ENCODE measurements at places on chromosomes 1 and 21.
A peak's percentile ranks its signal among the peaks of the same experiment; 100 is the strongest.

DNA sequence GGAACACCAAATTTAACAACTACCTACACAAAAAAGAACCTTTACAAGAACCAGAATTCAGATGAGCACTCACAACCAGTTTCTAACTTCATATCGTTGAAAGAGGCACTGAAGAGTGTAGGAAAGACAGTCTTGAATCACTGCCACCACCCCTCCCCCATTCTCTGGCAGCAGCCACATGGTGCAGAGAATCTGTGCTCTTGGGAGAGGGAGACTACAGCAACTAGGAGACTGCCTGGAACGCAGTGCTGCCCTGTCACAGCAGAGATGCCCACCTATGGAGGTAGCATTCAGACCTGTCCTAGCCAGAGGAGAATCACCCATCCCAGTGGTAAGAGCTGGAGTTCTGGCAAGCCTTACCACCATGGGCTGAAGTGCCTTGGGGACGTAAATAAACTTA, 7.3 kb downstream of the CCN1 start:
- DNase-seq, result no peak

DNA sequence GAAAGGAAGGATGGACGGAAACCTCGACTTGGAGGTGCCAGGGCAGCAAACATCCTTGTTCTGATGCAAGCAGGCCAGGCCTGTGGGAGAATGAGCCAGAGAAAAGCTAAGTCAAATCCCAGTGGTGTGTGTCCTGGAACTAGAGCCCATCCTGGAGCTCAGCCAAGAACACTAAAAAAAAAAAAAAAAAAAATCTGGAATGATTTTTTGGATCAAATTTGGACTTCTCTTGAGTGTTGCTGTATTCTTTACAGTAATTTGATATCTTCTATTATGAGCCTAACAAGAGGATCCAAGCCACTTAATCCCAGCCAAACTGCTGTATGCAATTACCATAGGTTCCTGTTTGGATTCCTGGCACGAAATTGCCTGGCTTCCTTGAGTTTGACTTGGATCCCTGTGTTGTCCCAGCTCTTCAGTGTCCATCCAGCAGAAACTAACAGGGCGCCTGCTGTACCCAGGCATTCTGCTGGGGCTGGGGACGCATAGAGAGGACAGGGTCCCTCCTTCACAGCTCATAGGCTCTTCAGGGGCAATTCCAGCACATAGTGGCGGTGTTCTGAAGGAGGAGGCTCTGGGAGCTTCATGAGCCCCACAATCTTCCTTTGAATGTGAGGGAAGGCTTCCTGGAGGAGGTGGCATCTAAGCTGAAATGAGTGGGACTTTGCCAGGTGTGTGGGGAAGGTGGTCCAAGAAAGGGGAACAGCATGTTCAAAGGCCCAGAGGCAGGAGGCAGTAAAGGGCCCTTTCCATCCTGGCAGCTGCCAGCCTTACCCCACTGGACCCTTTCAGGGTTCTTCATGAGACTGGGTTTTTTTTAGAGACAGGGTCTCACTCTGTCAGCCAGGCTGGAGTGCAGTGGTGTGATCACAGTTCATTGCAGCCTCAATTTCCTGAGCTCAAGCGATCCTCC, 24.7 kb downstream of the EPHX1 start:
- DNase-seq, result peak; percentile 79

DNA sequence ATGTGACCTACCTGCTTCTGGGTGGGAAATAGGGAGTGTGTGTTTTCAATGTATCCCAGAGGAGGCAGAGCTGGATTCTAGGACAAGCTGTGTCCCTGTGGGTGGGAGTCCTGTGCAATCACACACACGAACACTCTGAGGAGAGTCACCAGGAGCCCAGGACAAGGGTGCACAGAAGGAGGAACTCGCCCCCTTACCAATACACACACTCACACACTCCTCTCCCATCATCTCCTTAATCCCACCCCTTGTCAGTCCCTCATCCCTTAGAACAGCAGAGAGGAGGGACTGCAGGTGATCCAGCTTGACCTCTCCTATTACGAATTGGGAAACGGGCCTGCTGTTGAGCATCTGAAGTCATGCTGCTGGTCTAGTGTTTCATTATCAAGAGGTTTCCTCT, 8.5 kb upstream of the MYBPHL start:
- DNase-seq, result peak; percentile 9

DNA sequence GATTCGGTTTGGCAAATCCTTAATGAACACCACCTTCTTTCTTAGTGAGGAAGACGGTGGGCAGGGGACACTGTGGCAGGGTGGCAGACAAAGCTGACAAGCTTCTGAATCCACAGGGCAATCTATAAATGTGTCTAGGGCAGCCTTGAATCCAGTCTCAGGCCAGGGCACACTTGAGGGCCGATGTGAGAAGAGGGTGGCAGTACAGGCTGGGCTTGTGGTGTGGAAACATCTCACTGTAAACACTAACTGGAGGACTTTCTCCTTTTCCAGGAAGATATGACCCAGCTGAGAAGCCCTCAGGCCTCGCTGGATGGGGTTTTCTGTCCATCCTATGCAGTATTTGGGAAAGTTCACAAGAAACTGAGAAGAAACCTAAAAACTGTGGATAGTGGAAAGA, 46.5 kb downstream of the PKP1 start:
- no peak for DNase-seq

GRCh38 chr1:203271962-203272632, 33.2 kb upstream of the BTG2 start:
- no peak for DNase-seq

DNA sequence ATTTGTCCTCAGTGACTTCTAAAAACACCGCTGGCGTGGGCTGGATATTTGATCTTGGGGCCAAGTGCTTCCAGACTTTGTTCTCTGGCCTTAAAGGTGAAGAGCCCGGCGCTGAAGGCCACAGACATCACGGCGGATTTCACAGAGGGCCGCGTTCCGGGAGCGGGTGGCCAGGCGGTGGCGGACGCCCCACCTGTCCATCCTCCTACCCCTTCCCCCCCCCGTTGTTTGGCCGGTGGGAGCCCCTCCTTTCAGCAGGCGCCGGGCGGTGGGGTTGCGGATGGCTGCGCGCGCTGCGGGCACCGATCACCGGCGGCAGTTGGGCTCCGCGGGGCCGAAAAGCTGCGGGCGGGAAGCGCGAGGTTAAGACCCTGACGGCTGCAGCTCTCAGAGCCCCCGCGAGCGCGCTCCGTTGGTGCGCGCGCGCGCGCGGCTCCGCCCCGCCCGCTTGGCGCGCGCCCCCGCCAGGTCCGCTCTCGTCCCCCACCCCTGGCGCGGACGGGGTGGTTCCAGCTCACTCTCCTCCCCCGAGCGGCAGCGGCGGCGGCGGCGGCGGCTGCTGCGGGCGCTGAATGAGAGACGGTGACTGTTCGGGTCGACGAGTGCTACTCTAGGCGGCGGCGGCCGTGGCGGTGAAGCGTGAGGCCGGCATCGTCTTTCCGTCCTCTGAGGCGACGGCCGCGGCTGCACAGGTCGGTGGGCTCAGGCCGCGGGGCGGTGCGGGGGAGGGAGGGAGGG, at the start of gene RALGPS2:
RALGPS2 (plus strand) TSS at position 517 of the 738 bp plus-strand sequence. CDS start 51,521 bp downstream, outside the sequence.
- peak; percentile 89 for DNase-seq

DNA sequence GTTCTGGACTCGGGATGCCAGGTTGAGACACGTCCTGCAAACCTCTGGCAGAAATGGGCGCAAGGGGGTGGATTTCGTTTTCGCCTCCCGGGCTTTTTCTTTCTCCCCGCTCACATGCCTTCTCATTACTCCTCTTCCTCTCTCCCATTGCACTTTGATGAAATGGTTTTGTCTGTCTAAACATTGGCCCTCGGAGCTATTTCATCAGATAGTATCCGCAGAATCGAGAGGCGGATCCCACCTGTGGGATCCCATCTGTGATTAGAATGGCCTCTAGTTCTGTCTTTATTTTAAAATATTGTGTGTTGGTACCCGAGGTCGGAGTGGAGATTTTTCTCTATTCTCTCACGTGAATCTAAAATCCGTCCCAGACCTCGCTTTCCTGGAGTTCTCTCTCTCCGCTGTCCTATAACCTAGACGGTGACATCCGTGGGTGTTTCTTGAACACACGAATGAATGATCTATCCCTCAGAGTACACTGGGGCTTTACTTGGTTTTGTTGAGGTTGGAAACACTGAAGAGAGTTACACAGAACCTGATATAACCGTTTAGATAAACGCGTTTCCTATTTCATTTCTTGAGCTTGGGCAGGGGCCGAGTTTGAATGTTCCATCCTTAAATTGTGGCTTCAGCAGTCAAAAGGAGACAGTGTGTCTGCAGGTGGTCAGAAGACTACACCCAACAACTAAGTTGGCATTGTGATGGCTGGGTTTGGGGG, 2.0 kb downstream of the EDARADD start:
- no peak for DNase-seq

DNA sequence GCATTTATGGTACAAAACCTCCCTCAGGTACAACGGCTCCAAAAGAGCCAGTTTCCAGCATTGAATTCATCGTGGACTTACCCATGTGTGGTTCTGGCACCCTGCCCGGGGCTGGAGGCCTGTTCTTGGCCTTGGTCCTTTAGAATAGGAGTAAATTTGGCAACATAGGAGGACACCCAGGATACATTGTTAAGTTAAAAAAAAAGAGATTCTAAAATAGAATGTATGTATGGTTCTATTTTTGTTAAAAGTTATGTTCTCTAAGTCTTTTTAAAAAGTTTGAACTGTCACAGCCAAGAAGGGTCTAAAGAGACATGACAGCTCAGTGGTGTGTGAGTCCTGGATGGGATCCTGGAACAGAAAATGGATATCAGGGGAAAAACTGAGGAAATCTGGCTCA, 25.9 kb downstream of the EPHX1 start:
- peak; percentile 68 for DNase-seq

- DNase-seq, result no peak
These were observed 20.9 kb downstream of the MCOLN3 start for GRCh38 chr1:85027242-85027983.

DNA sequence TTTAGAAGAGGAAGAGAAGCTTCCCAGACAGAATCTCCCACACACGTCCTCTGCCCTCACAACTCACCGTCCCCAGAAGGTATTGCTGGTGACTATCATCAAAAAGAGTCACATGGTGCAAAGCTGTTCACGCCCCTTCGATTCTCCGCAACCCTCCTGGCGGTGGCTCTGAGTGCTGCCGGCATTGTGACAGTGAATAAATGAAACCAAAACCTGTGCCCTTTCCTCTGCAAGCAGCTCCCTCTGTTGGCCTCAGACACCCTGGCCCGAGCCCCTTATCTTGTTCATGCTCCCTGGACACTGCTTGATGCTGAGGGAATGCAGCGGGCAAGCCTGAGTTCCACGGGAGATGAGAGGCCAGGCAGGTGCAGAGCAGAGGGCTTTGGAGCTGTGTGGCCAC, 510.3 kb downstream of the NPHP4 start:
- DNase-seq, result no peak

GRCh38 chr1:171939740-171940139, 98.4 kb downstream of the DNM3 start:
- no peak for DNase-seq

DNA sequence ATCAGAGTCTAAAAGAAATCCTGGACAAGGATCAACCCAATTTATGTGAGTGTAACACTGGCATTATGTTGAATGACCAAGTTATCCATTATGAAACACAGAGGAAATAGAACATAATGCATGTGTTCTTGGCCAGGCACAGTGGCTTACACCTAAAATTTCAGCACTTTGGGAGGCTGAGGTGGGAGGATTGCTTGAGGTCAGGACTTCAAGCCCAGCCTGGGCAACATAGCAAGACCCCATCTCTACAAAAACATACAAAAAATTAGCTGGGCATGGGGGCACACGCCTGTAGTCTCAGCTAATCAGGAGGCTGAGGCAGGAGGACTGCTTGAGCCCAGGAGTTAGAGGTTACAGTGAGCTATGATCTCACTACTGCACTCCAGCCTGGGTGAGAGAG, 129.8 kb downstream of the ZZZ3 start:
- no peak for DNase-seq

DNA sequence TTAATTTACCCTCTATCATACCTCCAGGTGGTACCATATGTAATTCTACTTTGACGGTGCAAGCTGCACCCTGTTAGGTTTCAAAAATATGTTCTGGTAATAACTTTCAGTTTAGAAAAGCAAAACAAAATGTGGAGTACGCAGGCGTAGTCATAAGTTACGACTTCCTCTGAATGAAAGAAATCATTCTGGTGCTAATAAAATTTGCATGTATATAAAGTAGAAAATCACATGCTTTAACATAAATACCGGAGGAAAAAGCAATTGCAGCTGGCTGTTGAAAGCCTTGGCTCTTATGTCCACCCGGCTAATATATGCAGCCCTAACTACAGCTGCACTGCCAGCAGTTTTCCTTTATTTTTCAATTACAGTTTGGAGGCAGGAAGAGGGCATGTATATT, 65.2 kb upstream of the TMPRSS15 start:
- no peak for DNase-seq

GRCh38 chr1:33698361-33699035, 165.4 kb upstream of the HMGB4 start:
- no peak for DNase-seq

- DNase-seq, result no peak
These were observed 122.5 kb upstream of the POU3F1 start for GRCh38 chr1:38169121-38169520.

- DNase-seq, result no peak
These were observed 48.2 kb downstream of the RASSF5 start for GRCh38 chr1:206555473-206555935.

- no peak for DNase-seq
These were observed 14.6 kb downstream of the STMN1 start for GRCh38 chr1:25891606-25892005.

- no peak for DNase-seq
These were observed 61.0 kb upstream of the ATP1A1 start for GRCh38 chr1:116311756-116312680.

DNA sequence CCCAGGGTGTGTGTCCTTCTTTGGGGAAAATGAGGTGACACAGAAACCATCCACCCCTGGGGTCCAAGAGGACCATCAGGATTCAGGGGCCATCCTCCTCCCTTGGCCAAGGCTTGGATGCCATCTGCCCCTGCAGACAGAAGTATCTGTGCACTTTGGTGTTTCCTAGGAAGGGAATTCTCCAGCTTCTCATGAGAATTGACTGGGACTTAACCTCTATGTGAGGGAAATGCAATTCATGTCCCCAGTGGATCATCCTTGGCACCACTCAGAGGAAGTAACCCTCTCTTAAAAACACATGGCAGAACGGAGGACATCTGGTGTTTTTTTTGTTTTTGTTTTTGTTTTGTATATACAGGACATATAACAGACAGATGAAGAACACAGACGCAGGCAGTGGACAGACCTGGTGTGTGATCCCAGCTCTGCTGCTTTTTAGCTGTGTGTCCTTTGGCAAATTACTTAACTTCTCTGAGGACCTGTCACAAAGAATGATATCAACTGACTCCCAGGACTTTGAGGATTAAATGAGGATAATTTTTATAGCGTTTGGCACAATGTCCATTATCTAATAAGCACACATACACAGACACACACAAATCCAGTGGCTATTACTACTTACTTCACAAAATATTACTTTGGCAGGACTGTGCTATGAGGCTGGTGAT, 3.8 kb downstream of the TNN start:
- DNase-seq, result no peak

- no peak for DNase-seq
These were observed 413 bp downstream of the UBL4B start for GRCh38 chr1:110112656-110113055.

GRCh38 chr1:68101829-68102228, 51.4 kb upstream of the DIRAS3 start:
- no peak for DNase-seq

GRCh38 chr1:154720328-154721297, 112.6 kb upstream of the ADAR start:
- no peak for DNase-seq

GRCh38 chr1:204177133-204177532, 11.0 kb upstream of the REN start:
- no peak for DNase-seq

- DNase-seq, result no peak
These were observed 51.6 kb upstream of the KCND3 start for GRCh38 chr1:112040891-112041740.

GRCh38 chr1:10781137-10781536, 15.3 kb downstream of the CASZ1 start:
- no peak for DNase-seq

Data from right forelimb (tissue), 1 donor.